ENCODE measurements at places on chromosomes 12 and 14.

GRCh38 chr14:99990268-99991170 is 74.7 kb upstream of the EVL start:
- DNase-seq, result no peak

DNA sequence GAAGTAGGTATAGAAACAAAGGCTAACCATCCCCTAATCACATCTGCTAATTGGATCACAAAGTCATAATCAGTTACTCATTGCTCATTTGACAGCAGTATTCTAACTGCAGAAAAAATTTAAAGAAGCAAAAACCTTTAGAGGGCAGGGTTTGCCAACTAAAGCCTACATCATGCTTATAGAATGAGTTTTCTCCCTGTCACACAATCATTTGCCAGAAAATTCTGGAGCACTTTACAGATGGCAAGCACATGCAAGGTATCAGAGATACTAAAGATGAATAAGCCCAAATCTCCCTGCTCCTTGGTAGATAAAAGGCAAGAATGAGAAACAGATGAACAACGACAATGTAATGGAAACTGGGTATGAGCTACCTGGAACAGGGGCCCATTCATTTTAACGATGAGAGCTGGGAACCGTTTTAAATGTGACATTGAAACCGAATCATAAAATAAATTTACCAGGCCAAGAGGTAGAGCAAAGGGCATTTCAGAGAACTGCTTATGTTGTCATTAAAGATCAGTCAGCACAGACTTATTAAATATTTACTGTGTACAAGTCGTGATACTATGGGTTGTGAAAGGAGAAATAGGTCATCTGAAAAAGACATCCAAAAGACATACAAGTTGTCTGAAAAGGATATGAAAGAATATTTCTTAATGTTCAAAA is 211.4 kb upstream of the ABCD2 start:
- no peak for DNase-seq

DNA sequence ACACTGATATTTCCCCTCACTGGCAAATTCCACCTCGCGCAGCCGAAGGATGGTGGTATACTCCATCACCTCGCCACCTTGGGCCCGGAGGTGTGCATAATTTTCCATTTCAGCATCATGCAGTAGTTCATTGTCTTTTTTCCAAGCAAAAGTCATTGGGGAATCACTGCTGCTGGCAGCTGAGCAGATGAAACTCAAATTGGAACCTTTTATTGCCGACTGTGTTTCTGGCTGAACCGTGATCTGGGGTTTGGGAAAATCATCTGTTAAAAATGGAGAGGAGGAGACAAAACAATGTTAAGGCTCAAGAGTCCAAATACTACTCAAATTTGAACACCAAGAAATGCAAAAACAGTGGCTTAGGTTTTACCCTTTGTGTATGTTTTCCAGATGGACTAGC is 39.7 kb downstream of the LRIG3 start:
- DNase-seq, result no peak

- no peak for DNase-seq
These were observed 80.3 kb downstream of the SLC8A3 start for GRCh38 chr14:70108419-70108818.

DNA sequence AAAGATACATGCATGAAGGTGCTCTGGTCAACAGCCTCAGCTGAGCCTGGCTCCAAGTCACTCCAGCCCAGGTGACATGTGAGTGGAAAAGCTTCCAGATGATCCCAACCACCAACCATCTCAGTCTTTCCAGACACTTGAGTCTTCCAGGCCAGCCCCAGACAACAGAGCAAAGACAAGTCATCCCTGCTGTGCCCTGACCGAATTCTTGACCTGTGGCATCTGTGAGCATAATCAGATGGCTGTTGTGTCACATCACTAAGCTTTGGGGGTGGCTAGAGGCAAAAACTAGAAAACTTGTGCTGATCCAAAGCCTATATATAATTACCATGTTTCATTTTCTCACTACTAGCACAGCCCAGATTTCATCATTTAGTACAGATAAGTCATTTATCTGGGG is 50.8 kb upstream of the ISM2 start:
- DNase-seq, result no peak

- DNase-seq, result no peak
These were observed 222.1 kb downstream of the SYT1 start for GRCh38 chr12:79086541-79087296.

- no peak for DNase-seq
These were observed 29.6 kb downstream of the MAP3K9 start for GRCh38 chr14:70779667-70780066.

- DNase-seq, result no peak
These were observed 4.8 kb downstream of the HIP1R start for GRCh38 chr12:122839907-122840554.

DNA sequence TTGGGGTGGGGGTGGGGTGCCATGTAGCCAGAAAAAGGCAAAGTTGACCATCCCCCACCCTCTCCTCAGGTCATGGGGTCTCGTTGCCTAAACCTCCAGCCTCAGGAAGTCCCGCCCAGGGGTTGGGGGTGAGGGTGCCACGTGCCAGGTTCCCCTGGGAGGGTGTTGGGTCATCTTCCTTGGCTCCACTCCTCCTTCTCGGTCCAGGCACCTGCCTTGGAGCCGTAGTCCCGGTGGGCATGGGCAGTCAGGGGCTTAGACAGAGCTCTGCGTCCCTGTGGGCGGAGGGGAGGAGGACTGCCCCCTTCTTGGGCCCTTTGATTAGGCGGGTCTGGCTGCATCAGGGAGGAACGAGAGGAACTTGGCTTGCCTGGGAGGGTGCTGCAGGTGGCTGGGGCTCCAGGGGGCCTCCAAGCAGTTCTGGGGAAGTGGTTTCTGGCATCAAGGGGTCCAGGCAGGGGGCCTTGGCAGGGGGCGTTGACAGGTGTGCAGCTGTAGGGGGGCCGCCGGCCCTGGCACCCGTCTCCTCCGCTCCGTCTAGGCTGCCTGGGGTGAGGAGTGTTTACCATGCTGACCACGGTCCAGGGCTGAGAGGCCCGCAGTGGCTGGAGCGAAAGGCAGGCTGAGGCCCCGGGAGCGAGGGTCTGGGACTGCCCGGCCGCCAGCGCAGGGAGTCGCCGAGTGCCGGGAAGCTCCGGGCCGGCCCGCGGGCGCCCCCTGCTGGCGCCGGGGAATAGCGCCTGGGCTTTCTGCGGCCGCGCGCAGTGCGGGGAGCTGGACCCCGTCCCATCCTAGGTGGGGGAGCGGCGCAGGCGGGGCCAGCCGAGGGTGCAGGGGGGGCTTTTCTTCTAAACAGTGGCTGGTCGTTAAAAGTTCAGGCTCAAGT is 7.9 kb downstream of the SETD1B start:
- DNase-seq, result peak; percentile 82

DNA sequence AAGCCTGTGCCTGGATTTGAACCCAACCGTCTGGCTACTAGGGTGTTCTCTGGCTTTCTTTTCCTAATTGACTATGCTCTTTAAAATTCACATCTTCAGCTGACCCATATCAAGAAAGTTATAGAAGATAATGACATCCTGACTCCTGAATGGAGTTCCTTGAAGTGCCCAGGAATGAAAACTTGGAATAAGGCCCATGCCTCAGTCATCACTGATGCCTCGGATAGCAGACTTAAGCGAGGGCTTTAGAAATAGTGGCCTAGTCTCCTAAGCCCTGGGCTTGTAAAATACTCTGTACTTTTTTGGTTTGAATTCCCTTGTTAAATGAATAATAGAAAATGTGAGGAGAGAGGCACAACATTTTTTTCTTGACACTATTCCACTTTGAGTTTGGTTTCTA is 39.0 kb downstream of the CHST11 start:
- no peak for DNase-seq

DNA sequence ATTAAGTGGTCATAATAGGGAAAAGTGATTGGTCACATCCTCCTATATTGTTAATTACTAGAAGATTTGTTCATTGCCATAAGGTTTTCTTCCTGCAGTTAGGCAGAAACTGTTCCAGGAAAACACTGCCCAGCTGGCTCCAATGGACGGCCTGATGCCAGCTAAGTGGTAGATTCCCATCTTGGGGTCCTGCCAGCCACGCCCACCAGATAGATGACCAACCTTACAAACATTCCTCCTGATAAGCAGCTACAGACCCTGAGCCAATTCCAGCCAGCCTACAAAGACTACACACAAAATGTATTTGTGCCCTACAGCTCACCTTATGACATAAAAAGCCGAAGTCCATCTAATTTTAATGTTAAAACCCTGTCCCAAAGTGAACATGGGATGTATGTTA is 685.9 kb upstream of the USP15 start:
- no peak for DNase-seq

- DNase-seq, result no peak
These were observed 69.0 kb downstream of the CPSF2 start for GRCh38 chr14:92190768-92191167.

DNA sequence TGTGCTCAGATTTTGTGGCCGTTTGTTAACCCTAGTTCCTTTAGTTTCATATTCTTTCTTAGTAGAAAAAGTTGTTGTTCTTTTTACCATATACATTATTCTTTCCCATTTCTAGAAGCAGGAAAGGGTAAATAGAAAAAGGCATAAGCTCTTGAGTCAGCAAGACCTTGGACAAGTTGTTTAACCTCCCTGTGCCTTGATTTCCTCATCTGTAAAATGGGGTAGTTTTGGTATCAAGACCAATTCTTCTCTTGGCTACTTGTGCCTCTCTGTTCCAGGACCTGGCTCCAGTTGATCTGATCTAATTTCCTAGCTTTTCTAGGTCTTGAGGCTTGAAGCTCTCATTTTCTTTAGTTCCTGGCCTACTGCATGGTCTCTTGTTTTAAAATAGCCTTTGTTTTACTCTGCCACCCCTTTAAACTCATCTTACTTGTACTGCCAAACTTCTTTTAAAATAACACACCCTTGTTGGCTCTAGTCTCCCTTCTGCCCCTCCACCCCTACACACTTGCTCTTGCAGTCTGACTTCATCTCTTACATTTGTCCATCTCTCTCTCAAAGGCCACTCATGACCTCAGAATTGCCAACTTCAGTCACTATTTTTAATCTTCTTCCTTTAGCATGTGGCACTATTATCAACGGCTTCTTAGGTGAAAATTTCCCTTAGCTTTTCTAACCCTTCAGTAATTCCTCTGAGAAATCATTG is 143.7 kb downstream of the TTLL5 start:
- DNase-seq, result no peak

- no peak for DNase-seq
These were observed 984.8 kb downstream of the VRK1 start for GRCh38 chr14:97781961-97782360.

- no peak for DNase-seq
These were observed 41.1 kb downstream of the PROX2 start for GRCh38 chr14:74834692-74835392.

- no peak for DNase-seq
These were observed 603.4 kb upstream of the FOXG1 start for GRCh38 chr14:28163233-28163632.

DNA sequence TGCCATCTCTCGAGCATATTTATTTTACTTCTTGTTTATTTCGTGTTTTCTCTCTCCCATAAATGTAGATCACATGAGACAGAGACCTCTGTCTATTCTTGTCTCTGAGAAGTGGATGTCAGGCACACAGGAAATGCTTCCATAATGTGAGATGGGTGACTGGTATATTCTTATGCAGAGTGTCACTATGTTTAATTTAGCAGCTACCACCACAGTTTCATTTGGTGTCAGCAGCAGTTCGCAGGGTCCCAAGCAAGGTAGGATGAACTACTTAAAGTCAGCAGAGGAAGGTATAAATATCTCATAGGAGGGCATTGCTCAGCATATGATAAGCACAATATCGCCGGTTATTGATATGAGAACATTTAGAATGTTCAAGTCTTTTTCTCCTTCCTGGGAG is 180.9 kb upstream of the CNTN1 start:
- no peak for DNase-seq

DNA sequence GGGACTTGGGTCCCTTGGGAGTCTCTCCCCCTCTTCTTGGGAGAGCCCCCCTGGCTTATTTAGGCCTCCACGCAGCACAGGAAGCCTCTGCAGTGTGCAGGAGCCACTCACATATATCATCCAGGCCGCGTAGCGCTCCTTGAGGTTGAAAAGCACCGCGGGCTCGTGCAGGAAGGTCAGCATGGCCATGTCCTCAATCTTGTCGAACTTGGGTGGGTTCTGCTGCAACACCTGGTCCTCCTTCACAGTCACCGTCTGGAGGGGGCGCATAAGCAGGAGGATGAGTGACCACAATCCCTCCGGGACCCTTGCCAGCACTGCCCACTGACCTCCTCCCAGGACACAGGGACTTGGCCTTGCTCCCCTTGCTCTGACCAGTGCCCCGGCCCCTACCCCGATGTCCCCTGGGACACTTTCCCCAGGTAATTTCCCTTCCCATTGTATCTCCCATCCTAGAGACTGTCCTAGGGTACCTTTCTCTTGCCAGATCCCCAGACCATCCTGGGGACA is 2.5 kb downstream of the MYH6 start:
- no peak for DNase-seq

GRCh38 chr14:104307627-104308401 is 169.4 kb downstream of the KIF26A start:
- DNase-seq, result no peak

DNA sequence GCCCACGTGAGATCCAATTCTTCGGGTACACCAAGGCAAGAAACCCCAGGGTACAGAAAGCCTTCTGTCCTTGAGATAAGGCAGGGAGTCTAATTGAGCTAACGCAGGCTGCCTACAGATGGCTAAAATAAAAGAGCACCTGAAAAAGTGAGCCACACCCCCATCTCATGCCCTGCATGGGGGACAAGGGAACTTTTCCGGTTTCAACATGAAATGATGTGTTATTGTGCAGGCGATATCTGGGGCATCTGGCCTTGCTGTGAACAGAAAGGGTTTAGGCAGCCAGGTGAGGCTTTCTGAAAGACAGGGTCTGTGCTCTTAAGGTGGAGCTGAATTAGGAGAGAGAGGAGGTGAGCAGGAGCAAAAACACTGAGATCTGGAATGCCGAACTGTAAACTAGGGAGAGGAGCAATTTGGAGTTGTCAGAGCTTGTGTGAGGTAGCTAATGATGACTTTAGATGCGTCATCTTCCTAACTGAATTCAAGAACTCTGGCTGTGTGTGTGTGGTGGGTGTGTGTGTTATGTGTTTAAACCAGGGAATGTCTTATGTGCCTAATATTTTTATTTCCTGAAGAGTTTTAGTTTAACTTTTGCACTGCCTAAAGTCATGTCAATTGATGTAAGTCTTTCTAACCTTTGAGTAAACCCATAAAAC is 20.1 kb upstream of the LDHB start:
- DNase-seq, result peak; percentile 13

GRCh38 chr12:40469736-40470135 is 222.5 kb upstream of the CNTN1 start:
- no peak for DNase-seq

GRCh38 chr12:45379261-45379660 is 163.4 kb downstream of the ANO6 start:
- DNase-seq, result no peak

GRCh38 chr14:105979446-105979845 is 453.1 kb downstream of the TMEM121 start:
- DNase-seq, result no peak

- DNase-seq, result no peak
These were observed 735 bp upstream of the MAPKAPK5 start for GRCh38 chr12:111841236-111841749.

DNA sequence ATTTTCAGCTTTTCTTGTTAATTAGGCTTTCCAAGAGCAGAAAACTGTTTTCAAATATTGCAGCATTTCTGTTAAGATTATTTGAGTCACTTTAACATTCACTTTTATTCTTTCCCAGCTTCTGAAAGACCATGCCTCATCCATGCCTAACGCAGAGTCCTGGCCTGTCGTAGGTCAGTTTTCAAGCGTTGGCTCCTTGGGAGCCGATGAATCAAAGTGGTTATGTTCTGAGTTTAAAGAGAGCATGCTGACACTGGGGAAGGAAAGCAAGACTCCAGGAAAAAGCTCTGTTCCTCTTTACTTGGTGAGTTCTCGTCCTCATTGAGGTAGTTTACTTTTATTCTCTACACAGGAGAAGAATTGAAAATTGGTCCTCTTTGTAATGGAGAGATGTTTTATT is 33.1 kb downstream of the TDP1 start:
- no peak for DNase-seq

- no peak for DNase-seq
These were observed 11.5 kb upstream of the TMTC2 start for GRCh38 chr12:82675246-82675645.
